ENCODE measurements at places on chromosomes 7 and 10.

DNA sequence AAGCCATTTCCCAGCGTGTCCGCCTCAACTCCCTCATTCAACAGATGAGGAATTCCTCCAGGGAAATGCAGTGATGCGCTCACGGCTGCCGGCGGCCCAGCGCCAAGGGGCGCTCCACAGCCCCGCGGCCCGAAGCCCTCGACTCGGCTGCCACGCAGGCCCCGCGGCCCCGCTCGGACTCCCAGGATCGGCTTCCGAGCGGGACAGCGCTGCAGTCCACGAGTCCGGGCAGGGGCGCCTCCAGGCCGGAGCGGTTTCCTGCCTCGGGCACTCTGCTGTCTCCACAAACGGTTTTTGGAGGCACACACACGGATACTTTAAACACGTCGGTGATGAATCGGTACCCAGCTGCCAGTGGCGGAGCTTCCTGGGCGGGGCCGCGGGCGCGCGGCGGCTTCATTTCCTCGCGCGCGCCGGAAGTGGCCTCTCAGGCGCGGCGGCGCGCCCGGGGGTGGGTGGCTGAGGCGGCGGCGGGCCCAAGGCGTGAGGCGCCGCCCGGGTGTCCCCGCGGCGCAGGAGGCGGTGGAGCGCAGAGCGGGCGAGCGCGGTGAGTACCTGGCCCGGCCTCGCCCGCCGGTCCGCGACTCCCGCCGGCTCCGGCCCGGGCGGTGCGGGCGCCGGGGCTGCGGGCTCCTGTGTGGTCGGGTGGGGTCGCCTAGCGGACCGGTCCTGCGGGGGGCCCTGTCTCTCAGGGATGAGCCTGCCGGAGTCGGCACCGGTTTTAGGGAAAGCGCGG lies at the start of gene CSGALNACT2:
CSGALNACT2 (plus strand) TSS at position 425 of the 736 bp plus-strand sequence. CDS start 16,705 bp downstream, outside the sequence.
- peak; percentile 50 for DNase-seq

DNA sequence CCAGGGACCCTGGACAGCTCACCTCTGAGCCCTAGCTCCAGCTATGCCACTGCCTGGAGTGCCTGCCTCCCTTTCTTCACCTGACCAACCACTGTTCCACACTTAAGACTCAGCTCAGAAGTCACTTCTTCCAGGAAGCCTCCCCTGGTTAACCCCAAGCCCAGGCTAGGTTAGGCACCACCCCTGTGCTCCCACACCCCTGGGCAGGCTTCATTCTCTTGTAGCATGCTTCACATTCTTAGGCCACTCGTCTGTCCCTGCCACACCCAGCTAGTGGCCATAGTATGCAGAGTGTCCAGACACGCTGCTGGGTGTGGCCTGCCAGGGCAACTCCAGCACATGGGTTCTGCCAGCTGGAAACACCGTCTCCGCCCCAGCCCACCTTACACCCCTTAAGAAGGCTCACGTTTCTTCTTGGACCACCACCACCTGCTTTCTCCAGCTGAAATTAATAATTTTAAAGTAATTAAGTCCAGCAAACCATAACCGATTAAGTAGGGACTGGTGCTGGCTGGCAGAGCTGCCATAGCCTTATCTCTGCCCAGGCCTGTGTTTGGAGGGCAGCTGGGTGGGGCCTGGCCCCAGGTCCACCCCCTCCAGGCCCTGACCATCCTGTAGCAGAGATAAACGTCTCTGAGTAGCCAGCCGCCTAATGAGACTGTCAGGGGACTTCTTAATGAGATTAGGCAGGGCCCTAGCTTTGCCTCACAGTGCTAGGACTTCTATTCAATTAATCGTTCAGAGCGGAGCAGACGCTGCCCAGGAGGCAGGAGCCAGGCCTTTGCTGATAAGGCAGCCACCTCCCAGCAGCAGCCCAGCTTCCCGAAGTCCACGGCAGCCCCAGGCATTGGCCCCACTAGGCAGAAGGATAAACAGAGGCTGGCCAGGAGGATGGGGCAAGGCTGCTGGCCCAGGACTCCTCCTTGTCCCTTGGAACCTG lies 20.5 kb downstream of the GRID1 start:
- no peak for DNase-seq

DNA sequence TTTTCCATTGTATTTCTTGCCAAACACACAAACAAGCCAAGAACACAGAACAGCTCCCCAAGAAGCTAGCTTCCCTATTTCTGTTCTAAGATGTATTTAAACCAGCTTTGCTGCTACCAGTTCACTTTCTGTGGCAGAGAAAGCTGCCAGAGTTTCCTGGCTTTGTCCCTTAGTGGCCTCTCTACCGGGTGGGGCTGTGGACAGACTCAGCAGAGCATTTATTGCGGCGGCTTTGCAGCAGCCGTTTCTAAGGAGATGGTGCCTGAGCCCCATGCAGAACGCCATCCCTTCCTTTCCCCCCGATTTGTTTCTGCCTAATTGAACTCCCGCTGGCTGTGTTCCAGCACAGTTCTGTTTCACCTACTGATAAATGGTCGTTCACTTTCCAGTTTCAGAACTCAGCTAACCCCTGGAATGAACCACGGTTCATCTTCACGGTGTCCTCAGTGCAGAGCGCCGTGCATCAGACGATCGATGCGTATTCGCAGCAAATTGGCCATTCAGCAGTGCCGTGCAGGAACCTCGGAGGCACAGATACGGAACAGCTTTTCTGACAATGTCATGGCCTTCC lies 33.8 kb upstream of the SFMBT2 start:
- DNase-seq: no peak

DNA sequence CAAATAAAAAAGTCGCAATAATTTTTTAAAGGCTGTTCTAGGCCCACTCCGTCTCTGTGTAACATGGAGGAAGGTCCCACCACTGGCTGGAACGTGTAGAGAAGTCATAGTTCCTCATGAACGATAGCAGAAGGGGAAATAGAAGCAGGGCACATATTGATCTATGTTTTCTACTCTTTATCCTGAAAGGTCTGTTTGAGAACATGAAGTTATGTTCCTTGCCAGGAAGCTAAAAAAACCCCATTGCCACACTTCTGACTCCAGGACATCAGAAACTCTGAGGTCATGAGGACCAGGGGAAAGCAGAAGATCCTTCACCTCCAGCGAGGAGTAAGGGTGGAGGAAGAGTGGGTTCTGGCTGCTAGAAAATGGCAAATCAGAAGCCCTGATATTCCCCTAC lies 10.8 kb downstream of the ANKRD22 start:
- DNase-seq: no peak

- DNase-seq: no peak
These were observed 20.4 kb upstream of the INMT start for GRCh38 chr7:30731581-30731980.

DNA sequence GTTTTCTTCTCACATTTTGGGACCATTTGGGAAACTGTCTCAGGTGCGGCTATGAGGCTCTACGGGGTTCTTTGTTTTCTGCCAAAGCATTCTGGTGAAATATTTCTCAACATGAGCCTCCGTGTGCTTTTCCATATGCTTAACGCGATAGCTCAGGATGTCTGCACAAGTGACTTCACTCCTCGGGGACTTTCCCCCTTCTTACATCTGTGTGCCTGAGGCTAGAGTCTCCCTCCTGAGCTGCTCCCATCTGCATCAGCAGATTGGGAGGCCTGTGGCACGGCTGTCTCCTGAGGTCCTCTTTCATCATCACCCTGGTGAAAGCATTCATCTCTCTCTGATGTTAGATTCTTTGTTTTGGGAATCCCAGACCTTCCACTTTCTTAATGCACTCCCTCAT lies 1190.9 kb downstream of the TYW1 start:
- no peak for DNase-seq

- no peak for DNase-seq
These were observed 797.3 kb downstream of the XPNPEP1 start for GRCh38 chr10:109126016-109126415.

DNA sequence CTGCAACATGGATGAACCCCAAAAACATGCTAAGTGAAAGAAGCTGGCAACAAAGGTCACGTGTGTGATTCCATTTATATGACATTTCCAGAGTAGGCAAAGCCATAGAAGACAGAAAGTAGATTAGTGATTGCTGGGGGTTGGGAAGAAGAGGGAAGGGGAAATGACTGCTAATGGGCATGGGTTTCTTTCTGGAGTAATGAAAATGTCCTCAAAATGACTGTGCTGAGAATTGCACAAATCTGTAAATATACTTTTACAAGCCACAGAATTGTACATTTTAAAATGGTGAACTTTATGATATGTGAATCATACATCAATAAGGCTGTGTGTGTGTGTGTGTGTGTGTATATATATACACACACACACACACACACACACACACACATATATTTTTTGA lies 15.8 kb downstream of the MMS19 start:
- no peak for DNase-seq

DNA sequence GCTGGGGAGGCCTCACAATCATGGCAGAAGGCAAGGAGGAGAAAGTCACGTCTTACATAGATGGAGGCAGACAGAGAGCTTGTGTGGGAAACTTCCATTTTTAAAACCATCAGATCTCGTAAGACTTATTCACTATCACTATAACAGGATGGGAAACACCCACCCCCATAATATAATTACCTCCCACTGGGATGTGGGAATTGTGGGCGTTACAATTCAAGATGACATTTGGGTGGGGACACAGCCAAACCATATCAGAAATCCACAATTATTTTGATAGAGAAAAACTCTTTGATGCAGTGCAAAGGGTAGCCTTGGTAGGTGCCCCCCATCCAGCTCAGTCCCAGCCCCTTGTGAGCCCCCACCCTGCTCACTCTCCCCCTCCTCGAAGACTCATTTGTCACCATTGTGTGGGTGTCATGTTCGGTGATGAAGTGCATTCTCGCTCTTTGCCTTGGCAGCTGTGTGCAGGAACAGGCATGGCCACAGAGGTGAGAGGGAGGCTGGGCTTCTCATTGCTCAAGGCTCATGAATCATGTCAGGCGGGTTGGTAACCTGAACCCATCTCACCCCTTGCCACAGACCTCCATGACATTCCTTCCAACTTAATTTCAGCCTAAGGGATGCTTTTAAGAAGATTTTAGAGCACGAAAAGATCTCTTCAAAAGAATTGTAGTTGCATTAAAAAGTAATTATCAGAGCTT lies 75.9 kb downstream of the BUB3 start:
- DNase-seq: no peak

- DNase-seq: no peak
These were observed 29.1 kb downstream of the TNRC18 start for GRCh38 chr7:5394264-5395105.

GRCh38 chr7:2725178-2726105 lies 37.4 kb downstream of the AMZ1 start:
- no peak for DNase-seq

- no peak for DNase-seq
These were observed 94.5 kb downstream of the SEC61G start for GRCh38 chr7:54664235-54665228.

GRCh38 chr7:55432506-55432905 lies 67.4 kb downstream of the LANCL2 start:
- no peak for DNase-seq
